ENCODE measurements at places on chromosomes 6 and 20.

DNA sequence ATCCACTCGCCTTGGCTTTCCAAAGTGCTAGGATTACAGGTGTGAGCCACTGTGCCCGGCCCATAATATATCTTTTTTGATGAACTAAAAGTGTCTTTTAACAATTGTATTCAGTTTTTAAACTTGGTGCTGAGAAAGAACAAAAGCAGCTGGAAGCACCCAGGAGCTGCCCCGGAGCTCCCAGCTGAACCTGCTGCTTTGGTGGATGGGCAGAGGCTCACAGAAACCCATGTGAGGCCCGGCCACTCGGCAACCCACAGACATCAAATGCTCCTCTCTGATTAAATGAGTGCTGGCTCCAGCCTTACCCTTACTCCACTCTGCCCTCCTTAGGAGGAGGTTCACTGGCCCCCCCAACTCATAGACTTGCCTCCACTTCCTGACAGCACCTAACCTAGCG lies 59.4 kb upstream of the FRMD1 start:
- DNase-seq: no peak

DNA sequence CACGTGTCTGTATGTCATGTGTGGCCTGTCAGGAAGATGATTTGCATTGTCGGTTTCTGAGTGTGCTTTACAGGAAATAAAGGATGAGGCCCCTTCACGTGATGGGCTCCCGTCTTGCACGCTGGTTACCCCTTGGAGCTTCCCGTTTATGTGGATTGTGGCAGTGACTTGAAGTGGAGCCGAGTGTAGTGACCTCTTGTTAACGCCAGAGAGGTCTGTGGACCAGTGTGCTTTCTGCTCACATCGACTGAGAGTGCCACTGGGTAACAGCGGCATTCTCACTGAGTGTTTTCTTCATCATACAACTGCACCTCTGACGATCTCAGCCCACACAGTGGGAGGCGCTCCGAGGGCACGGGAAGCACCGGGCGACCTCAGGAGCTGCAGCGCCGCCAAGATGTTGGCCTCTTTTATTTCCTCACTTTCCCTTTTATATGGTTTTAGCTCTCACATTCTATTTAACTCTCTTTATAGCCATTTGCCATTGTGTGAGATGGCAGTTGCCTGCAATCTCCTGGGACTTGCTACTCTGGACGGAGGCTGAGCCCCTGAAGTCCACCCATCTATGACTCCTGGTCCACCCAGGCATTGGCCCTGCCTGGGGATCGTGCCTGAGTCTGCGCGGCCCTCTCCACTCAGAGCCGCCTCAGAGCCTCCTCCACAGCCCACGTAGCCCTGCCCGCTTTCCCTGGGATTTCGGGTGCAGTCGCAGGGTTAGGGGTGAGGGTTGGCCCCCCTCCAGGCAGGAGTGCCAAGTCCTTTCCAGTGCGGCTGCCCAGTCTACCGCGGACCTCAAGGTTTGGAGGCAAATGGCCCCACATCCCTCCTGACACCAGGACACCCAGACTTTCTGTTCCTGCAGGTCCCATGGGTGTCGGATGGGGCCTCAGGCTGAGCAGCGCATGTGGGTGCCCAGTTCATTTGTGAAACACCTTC lies 238.9 kb downstream of the ERMARD start:
- no peak for DNase-seq

DNA sequence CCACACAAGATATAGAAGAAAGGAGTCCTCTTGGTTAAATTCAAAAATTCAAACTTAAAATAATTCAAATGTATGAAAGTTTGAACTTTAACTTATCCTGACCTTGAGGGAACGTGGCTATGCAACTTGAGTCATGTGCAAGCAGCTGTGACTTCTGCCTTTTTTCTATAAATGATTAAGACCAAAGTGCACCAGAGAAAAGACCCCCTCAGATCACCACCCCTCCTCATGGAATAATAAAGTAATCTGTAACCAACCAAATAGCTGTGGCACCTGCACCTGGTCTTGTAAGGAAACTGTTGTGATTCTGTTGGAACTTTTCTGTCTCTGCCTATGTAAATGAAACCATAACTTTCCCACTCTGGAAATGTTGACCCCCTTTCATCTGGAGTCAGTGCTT lies 141.1 kb upstream of the GGTLC1 start:
- DNase-seq: no peak

DNA sequence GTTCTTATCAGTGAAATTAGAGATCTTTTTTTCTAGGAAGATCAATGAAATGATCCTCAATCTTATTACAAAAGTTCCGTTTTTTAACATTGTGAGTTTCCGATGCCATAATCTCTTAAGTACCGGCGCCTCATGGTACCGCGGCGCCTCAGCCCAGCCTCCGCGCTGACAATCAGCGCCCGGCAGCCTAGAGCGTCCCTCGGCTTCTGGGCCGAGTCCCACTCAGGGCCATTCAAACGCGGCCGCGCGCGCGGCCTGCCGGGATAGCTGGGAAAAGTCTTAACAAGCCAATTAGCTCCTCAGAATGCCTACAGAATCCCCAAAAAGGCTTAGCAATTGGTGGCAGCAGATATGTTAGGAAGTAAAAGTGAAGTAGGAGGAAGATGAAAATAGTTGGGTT lies 204.8 kb downstream of the ADGB start:
- DNase-seq: no peak

- DNase-seq: no peak
Measured at GRCh38 chr20:50297498-50298376, 107.1 kb downstream of the CEBPB start.

- no peak for DNase-seq
Measured at GRCh38 chr6:118783931-118784550, 109.9 kb upstream of the ASF1A start.
